ENCODE measurements at places on chromosomes 16 and 17. TPM values are rescaled to one million over a fixed set of nuclear protein-coding genes. Genes with fewer than 3 reads are reported as not detected.

- DNase-seq, result no peak
Observed at GRCh38 chr17:57438066-57438731, 181.9 kb downstream of the MSI2 start.

DNA sequence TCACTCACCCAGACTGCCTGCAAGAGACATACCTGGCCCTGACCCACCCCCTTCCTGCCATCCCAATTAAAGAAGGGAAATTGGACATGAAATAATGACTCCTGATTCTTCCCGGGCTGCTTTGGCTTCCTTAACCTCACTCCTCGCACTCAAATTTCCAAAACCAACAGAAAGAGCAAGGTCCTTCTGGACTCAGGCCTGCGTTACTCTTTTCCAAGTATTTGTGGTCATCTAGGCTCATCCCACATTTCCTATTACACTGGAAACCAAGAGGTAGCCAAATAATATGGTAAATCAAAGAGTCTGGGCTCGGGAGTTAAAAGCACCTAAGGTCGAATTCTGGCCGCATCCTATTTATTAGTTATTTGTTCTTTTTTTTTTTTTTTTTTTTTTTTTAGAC is 359.3 kb downstream of the NPIPA8 start:
- no peak for DNase-seq

HOXB13 gene
- not detected for polyA plus RNA-seq

TVP23A gene
- polyA plus RNA-seq, result 0.14 TPM

ASPHD1 gene
- not detected for polyA plus RNA-seq

- peak; percentile 41 for DNase-seq
Observed at GRCh38 chr16:30535777-30536190, 1.1 kb upstream of the ZNF747 start.

CDK5R1 gene
- 5.8 TPM for polyA plus RNA-seq

TSPOAP1 gene
- polyA plus RNA-seq, result 8.4 TPM

DNA sequence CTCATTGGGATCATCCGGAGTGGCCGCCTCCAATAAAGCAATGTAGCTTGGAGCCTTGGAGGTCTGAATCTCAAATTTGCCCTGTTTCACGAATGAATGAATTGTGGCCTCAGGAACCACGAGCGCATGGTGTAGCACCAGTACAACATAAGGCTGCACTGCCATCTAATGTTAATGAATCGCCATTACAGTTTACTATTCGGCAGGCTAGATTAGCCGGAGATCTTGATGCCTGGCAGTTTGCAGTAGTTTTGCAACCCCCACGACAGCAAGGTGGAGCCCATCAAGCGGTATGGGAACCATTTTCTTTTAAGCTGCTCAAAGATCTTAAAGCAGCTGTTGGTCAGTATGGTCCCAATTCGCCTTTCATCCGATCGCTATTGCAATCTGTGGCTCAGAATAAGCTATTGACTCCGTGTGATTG is 18.8 kb downstream of the ALOX15B start:
- DNase-seq, result peak; percentile 73

CD300E gene
- not detected for polyA plus RNA-seq

MT1A gene
- not detected for polyA plus RNA-seq

DNA sequence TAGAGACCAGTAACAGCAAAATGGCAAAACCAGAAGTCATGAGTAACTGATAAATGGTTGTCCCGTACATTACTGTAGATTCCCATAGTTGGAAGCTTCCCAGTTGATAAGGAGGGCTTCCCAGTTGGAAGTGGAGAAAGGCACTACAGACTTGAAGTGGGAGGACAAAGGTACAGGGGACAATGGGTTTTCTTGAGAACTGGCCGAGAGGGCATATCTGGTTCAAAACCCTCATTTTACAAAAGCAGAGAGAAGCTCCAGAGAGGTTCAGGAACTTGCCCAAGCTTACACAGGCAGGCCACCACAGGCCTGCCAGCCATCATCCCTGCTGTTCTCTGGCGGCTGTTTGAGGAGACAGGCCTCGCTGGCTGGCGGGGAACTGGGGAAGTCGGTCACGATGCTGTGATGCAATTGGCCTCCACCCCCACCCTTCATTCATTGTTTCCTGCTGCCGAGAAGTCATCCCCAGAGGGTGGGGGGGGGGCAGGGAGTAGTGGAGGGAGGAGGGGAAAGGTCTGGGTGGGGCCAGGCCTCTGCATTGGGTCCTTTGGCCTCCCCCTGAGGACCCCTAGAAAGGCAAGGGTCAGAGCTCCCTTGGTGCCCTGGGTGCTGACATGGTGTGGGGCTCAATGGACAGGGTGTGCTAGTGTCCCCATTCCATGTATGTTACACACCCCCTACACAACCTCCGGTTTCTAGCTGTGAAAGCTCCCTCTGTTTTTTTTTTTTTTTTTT is 3.0 kb downstream of the UBALD2 start:
- no peak for DNase-seq

HBA1 gene
- 119 TPM for polyA plus RNA-seq

KCNJ16 gene
- polyA plus RNA-seq, result not detected

KPNB1 gene
- polyA plus RNA-seq, result 27.9 TPM

- no peak for DNase-seq
Observed at GRCh38 chr16:22139008-22139407, 23.3 kb upstream of the SDR42E2 start.

CHRNE gene
- 3.9 TPM for polyA plus RNA-seq

PARN gene
- polyA plus RNA-seq, result 60.4 TPM

DNA sequence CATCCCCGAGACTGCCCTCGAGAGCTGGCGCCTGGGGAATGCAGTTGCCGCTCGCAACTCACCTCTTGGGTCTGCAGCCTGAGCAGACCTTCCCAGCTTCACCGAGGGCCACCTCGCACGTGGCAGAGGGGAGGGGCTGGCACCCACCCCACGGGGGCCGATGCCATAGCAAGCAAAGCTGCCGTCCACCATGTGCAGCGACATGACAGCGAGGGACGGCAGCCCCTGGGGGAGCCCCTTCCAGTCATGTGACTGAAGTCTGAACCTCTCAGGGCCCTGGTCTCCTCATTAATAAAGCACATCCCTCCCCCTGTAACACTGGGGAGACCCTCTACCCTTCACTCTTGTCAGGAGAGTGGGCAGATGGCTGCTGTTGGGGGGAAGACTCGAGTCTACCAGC is 30.5 kb downstream of the CIBAR2 start:
- DNase-seq, result no peak

TERB1 gene
- polyA plus RNA-seq, result not detected

GINS2 gene
- polyA plus RNA-seq, result 2.0 TPM

DNA sequence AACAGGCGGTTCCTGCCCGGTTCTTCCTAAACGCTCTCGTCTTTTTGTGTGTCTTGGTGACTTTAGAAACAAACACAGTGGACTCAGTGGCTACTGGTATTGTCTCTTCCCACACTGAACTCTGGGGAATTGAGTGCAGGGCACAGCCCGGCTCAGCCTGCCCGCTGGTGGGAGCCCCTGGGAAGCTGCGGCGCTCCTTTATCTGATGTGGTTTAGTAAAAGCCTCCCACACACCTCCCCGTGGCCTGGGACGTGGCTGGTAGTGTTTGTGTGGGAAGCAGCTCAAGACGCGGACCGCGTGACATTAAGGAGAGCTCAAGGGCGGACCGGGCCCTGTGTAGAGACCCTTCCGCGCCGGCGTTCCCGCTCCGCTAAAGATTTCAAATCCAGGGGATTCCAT is 55.4 kb upstream of the PVALEF start:
- no peak for DNase-seq

DNA sequence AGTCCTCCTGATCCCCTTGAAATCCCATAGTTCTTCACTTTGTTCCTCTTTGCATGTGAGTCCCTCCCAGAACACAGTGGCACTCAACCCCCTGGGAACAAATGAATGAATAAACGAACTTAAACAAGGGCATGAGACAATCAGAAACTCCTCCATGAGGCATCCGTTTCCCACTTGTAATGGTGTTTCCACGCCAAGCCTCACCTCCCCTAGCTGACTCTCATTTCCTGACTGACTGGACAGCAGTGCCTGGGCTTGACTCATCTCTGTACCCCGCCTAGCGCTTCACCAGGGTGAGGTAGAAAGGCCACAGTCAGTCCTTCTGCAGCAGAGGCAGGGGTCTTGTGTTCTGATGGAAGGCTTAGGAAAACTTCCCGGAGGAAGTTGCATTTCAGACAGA is 14.2 kb downstream of the KIF1C start:
- DNase-seq, result no peak

DNA sequence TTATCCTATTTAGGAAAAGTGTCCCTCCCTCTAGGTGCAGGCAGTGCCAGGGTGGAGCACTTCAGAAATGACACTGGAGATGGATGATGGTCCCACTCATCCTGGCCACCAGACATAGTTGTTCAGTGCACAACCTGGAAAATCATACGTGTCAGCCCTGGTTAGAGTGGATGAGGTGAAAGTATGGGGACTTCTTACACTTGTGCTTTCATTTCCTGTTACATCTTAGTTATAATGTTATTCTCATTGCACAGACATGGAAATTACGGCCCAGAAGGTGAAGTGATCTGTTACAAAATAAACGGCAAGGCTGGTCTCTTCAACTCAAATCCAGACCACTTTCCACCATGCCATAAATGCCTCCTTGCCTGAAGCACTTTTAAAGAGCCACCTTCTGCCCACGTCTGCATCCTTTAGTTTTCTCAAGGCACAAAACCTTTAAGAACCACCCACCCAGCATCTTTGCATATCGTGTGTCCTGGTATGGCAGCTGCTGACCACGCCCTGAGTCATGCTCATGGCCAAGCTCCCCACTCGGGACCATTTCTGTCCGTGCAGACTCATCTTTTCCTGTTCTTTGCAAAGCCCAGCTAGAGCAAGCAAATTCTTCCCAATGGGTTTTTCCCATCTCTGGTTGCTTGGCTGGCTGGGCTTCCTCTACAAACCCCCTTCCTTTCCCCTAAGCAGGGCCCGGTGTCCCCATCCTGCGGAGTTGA is 22.4 kb downstream of the TBC1D3B start:
- no peak for DNase-seq

SCARF1 gene
- 0.64 TPM for polyA plus RNA-seq

DNA sequence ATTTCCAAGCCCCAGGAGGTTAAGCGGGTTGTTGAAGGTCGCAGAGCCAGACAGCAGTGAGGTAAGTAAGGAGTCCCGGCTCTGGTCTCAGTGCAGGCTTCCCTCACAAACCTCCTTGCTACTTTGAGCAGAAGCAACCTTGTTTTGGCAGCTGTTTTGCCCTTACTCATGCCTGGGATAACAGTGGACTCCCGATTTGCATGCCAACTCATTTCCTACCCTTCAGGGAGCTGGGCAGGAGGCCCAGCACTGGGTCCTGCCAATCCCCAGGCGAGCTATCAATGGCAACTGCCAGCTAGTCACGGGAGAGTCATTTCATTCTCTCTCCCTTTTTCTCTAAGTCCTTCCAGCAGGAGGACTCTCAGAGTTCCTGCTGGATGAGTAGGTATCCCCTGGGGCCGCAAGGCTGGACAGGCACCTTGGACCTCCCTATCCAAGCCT is 72.0 kb upstream of the KSR1 start:
- DNase-seq, result no peak

DNA sequence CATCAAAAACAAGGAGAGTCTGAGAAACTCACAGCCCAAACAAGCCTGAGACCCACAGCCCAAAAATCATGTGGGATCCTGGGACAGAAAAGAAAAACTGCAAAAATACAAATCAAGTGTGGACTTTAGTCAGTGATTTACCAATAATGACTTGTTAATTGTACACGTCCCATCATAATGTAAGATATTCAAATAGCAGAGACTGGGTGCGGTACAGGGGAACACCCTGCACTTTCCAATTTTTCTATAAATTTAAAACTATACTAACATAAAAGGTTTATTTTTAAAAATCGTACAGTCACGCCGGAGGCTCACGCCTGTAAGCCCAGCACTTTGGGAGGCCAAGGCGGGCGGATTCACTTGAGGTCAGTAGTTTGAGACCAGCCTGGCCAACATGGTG is 8.8 kb downstream of the CEP131 start:
- DNase-seq, result no peak

- DNase-seq, result peak; percentile 90
Observed at GRCh38 chr17:8376271-8377067, at the start of gene KRABD2. Gene KRABD2 (minus strand): TSS chr17:8376704.

DNA sequence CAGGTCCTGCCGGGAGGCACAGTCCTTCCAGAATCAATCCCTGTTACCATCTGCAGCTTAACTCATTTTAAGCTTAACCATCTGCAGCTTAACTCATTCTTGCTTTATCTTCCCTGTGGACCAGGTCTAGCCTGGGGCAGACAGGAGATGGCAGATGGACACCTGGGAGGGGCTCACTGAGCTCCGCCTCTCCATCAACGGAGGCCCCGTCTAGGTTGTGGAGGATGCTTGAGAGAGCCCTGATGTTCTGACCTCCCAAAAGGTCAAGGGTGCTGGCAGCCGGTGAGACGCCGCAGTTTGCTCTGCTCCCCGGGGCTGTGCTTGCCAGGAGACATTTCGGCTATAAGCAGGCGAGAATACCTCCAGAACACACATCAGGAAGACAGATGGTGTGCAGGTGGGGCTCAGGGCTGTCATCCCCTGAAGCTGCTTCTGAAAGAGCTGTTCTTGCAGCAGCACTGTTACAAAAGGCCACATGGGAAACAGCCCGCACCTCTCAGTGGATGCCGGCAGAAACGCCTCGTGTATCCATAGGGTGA is 41.3 kb downstream of the BAIAP2 start:
- DNase-seq, result no peak

DHRS7C gene
- not detected for polyA plus RNA-seq

DNAAF1 gene
- 2.6 TPM for polyA plus RNA-seq

DNA sequence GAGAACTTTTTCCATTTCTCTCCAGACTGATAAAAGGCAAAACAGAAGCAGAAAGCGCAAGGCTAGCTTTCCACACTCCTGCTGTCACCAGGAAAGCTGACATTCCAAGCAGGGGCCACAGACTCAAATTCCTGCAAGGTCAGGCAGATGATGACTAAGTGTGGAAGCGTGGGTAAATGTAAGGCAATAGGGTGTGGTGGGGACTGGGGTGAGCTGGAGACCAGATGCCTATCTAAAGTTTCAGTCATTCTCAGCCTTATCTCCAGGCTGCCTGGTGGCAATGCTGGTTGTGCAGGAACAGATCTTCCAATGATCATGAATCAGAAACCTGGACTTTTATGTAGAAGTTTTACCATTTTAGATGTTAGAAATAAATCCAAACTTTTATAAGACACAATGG is 224.1 kb downstream of the GSG1L start:
- DNase-seq, result no peak

- no peak for DNase-seq
Observed at GRCh38 chr16:19532601-19533000, 8.9 kb downstream of the CCP110 start.

CCL13 gene
- polyA plus RNA-seq, result not detected
